NCI-H2081 (cell line): ENCODE measurements at places on chromosomes 12 and 14.
A peak's percentile ranks its signal among the peaks of the same experiment; 100 is the strongest.

DNA sequence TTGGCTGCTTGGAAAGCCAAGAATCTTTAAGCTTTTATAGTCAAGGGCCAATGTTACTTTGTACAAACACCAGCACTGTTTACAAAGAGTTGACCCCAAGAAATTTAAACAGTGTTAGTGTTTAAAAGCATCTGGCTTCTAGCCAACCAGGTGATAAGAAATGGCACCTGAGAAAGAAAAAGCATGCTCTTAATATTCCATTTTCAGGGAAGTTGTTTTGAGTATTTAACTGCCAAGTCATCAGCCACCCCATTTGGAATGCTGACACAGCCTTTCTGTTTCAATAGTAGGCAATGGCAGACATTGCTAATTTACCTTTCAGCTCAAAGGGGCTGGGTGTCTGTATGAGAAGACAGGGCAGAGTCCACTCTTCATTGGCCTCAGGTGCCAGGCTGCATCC, 3.7 kb upstream of the SLC35F4 start:
- peak; percentile 9 for DNase-seq

DNA sequence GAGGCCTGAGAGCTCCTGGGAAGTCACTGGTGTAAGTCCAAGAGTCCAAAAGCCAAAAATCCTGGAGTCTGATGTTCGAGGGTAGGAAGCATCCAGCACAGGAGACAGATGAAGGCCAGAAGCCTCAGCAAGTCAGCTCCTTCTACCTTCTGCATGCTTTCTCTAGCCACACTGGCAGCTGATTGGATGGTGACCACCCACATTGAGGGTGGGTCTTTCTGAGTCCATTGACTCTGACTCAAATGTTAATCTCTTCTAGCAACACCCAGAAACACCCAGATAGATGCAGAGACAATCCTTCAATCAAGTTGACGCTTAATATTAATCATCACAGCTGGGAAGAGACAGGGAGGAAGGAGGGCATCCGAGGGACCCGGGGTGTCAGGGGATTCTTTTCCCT, 305.8 kb downstream of the AACS start:
- no peak for DNase-seq

- DNase-seq = no peak
These were observed 65.2 kb downstream of the PPP2R5E start for GRCh38 chr14:63478010-63478409.

GRCh38 chr12:23450810-23451209, 498.7 kb downstream of the SOX5 start:
- DNase-seq = no peak

GRCh38 chr12:100758083-100758482, 36.5 kb upstream of the ANO4 start:
- DNase-seq = no peak
